HL-60 (cell line): ENCODE measurements at places on chromosomes 7 and 10.

DNA sequence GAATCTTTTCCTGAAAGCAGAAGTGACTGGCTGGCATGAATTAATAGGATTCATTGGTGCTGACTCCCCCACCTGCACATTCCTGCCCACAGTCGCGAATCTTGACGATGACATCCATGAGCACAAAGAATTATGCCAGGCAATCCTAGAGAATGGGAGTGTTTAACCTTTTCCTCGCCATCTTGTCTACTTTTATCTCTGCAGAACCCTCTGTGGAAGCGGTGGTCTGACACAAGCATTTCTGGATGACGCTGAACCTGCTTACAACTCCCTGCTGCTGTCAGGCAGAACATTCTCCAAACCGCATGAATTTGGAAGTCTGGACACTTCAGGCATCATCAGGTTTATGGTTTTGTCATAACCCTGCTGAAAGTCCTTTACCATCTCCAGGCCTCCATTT is 36.5 kb downstream of the KLF6 start:
- DNase-seq: no peak

DNA sequence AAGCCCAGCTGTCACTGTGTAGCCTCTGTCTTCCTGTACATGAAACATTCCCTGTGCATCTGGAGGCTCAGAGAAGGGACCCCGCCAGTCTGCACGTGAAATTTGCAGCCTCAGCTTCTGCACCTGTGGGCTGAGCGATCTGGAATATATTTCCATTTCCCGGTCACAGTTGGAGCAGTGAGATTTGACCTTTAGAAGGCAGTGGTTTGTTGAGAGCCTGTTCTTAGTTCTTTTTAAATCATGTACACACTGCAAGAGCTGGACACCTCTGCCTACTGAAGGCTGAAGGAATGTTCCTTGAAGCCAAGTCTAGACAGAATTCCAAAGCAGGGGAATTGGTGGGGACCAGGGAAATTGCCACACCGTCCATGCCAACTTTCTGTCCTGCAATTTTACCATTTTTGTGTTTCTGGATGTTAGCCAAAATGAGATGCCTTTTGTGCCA is 706.6 kb downstream of the INHBA start:
- no peak for DNase-seq

DNA sequence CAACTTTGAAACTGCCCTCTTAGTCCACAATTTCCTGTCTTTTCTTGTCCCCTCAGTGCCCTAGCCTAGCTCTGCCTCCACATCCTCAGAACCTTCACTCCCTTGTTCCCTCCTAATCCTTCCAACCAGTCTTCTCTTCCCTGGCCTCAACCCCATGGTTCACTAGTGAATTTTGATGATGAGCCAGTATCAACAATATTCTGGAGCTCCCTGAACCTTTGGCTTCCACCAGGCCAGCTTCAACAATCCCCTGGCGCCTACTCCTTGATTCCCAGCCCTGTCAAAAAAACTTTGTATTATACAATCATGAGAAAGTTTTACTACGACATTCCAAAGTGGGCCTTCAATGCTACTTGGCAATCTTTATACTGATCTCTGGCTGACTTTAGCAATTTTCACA is 116.5 kb downstream of the LMBR1 start:
- DNase-seq: no peak

DNA sequence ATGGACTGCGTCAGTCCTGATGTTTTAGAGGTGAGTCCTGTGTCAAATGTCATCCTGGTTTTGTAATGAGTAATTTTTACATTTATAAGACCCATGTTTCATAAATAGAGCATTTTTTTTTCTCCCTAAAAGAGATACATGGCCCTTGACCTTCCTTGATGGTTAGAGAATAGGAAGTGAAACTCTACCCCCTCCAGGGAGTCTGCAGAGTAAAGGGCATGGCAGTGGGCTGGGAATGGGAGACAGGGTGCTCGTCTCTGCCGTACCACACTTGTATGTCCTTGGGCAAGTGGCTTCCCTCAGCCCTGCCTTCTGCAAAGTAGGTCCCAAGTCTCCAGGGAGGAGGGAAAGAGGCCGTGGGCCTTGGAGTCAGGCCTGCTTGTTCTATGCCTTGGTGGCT is 63.9 kb downstream of the WDFY4 start:
- peak; percentile 14 for DNase-seq

GRCh38 chr10:29748109-29748650 is 113.4 kb upstream of the SVIL start:
- DNase-seq: no peak

GRCh38 chr10:687583-688311 is 1.7 kb downstream of the DIP2C start:
- DNase-seq: no peak

DNA sequence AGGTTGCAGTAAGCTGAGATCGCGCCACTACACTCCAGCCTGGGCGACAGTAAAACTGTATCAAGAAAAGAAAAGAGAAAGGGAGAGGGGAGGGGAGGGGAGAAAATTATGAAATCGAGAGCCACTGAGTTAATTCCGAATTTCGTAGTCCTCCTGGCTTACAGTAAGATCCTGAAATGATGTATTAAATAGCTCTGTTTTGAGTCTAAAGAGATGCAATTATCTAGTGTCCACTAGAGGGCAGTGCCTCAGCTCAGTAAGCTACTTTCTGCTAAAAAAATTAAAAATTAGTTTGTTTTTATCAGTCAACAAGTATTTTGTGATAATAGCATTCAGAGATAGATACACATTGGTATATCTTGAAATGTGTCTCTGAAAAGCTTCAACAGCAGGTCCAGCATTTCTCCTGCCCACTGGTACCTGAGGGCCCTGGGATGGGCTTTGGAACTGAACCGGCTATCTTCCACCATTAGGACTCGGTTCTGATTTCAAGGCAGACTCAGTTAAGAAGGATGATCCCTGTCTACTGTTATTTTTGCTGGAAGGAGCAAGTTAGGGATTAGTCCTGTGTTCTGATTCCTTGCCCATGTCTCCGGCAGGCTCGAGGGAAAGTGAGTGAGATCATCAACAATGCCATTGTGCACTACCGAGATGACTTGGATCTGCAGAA is 19.5 kb downstream of the TSPAN33 start:
- DNase-seq: peak; percentile 11

- DNase-seq: no peak
Measured at GRCh38 chr7:75055830-75056772, 17.5 kb downstream of the RCC1L start.

- no peak for DNase-seq
Measured at GRCh38 chr10:77553966-77554365, 83.6 kb downstream of the KCNMA1 start.

DNA sequence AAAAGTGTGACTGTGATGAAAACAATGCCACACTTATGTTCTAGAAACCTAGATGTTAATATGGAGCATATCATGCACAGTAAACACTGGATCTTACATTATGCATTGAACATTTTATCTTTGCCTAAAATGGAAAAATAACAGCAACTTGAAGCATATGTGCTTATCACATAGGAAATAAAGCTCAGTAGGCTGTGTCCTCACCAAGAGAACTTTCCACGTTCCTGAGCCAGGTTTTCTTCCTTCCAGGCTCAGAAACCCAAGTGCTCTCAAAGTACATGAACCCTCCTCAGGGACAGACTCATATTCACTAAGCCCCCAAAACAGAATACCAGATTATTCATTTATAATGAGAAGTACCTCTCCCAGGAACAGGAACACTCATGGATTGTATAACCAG is 79.4 kb upstream of the PRKAR2B start:
- no peak for DNase-seq
